SJCRH30 (cell line): ENCODE measurements at places on chromosomes 2 and 18. TPM values are rescaled to one million over a fixed set of nuclear protein-coding genes. Genes with fewer than 3 reads are reported as not detected.

Gene CAPN13
- total RNA-seq: not detected in 2 replicates

Gene PARD3B
- total RNA-seq: 3.8 and 5.1 TPM in 2 replicates

Gene MYO5B
- total RNA-seq: 39.1 and 39.7 TPM in 2 replicates

Gene CCDC148
- 0.49 and 0.53 TPM in 2 replicates for total RNA-seq

Gene DYNAP
- total RNA-seq: not detected in 2 replicates

Gene MYOM1
- total RNA-seq: 0.06 and 0.23 TPM in 2 replicates

Gene FOXD4L1
- total RNA-seq: 0.43 and 1.0 TPM in 2 replicates

Gene GAD1
- total RNA-seq: 10.4 and 10.9 TPM in 2 replicates

Gene CRYBA2
- 0.15 TPM in 1 of 2 replicates, not detected in the other for total RNA-seq

Gene COPS7B
- total RNA-seq: 42.9 and 45.9 TPM in 2 replicates

Gene RNMT
- total RNA-seq: 21.7 and 28.2 TPM in 2 replicates
